ENCODE measurements at places on chromosomes 1 and 21.

DNA sequence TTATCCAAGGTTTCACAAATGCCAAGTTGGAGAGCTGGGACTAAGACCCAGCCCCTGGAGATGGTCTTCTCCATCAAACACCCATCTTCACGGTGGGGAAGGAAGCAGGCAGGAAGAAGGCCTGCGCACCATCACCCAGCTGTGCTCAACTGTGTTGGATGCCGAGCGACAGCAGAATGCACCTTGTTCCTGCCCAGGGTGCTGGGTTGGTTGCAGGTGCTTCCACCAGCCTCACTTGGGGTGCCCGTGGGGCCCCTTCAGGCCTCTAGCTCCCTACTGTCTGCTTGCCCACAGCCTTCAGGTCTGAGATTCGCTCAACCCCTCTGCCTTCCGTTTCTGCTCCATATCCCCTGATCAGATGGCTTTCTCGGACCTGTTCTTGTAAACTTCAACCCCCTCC is 42.5 kb downstream of the OLFML2B start:
- DNase-seq, result no peak

DNA sequence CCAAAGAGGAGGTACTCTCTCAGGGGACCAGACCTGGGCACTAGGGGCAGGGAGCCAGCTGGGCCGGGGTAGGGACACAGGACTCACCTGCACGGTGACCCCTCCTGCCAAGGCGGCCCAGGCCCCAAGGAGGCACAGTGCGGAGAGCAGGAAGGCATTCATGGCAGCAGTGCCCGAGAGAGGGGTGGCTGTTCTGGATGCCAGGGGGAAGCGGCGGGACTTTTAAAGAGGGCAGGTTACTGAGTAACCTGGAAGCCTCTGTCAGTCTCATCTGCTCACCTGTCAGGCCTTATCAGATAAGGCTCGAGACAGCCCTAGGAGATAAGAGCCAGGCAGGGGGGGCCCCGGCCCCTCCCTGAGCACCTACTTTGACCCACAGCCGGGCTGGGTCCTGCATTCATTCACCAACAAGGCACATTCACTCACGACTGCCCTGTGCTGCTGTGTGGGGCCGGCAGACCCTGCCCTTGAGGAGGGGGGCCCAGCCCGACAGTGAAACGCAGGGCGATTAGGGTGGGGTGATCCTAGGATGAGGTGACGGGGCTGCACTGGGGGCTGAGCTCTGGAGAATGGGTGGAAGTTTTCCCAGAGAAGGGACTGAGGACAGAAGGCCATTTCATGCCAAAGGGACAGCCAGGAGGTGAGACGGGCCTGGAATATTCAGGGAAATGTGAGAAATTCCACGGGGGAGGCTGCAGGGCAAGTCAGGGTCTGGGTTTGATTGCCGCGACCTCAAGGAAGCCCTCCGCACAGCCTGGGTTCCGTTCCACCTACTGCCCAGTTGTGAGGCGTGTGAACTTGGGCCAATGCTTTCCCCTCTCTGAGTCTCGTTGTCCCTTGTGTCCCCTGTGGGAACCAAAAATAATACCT is at the start of gene GUCA2A:
GUCA2A (minus strand) TSS at position 195 of the 870 bp plus-strand sequence; CDS start at position 162, 33 bp downstream.
- DNase-seq, result no peak

- DNase-seq, result no peak
Measured at GRCh38 chr1:228146417-228147150, 3.1 kb upstream of the GJC2 start.

DNA sequence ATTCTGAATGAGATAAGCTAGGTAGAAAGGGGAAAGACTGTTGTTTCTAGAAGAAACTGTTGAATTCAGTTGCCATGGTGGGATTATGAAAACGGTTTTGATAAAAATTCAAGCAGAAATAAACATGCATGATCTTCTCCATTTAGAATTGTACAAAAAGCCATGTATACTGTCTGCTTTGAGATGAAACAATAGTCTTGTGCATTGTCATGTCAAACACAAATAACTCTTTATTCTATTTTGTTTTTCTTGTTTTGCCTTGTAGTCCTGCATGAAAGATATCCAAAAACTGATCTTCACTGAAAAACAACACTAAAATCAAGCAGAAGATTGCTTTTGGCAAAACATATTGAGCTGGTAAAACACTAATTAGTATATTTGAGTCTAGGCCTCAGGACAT is 659.9 kb downstream of the LTN1 start:
- DNase-seq, result no peak

DNA sequence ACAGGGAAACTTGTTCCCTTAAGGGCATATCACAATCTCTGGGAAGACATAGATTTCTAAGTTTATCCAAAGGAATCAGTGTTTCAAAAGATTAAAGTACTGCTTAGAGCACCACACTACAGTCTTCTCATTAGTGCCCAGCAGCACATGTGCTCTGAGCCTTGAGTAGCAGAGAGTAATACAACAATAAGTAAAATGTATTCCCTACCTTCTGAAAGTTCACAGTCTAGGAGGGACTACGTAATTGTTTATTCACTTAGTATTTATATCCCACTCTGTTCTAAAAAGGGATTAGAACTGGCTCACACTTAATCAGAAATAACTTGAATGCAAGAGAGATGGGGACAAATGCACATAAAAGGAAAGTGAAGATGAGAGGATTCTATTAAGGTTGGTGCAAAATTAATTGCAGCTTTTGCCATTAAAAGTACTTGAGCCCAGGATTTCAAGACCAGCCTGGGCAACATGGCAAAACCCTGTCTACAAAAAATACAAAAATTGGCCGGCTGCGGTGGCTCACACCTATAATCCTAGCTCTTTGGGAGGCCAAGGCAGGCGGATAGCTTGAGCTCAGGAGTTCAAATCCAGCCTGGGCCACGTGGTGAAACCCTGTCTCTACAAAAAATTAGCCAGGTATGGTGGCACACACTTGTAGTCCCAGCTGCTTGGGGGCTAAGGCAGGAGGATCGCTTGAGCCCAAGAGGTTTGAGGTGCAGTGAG is 9.0 kb downstream of the SYNC start:
- DNase-seq, result no peak

- no peak for DNase-seq
Measured at GRCh38 chr21:45310459-45310858, 22.8 kb upstream of the POFUT2 start.

GRCh38 chr1:14745789-14746188 is 147.3 kb downstream of the KAZN start:
- DNase-seq, result no peak

- no peak for DNase-seq
Measured at GRCh38 chr1:154493276-154493675, 8.7 kb upstream of the TDRD10 start.

- DNase-seq, result no peak
Measured at GRCh38 chr1:189701606-189702005, 776.1 kb downstream of the BRINP3 start.

GRCh38 chr1:153698923-153699714 is 20.6 kb downstream of the NPR1 start:
- DNase-seq, result no peak

DNA sequence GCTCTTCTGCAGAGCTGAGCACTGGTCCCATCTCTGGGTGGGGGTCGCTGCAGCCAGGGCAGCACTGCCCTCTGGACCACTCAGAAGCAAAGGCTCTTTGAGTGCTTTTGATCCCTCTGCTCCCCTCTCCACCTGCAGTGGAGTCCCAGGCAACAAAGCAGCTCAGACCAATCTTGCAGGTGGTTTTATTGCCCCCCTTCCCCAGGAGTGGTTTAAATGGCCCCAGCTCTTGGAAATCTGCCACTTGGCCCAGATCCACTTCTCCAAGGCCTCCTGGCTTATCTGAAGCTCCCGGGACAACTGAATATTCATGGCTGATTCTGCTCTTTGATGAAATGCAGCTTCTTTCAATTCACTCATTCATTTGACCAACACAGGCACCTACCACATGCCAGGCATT is 2.7 kb downstream of the STUM start:
- no peak for DNase-seq

DNA sequence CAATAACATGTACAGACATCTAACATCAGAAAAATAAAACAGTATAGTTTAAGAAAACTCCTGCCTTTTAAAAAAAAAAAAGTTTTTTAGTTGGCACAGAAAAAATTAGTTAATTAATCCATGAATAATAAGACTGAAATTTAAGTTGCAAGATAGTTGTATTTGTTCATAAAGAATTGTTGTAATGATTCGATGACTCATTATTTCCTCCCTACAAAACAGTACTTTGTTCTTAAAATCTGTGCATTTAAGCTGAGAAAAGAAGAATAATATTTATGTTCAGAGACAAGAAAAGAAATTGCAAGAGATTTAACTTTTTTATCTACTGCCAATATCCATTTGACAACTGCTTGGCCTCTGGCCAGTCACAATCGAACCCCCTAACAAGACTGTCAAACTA is 894.7 kb downstream of the ADGRL2 start:
- DNase-seq, result no peak

- DNase-seq, result no peak
Measured at GRCh38 chr21:27647921-27648320, 681.0 kb upstream of the ADAMTS5 start.

DNA sequence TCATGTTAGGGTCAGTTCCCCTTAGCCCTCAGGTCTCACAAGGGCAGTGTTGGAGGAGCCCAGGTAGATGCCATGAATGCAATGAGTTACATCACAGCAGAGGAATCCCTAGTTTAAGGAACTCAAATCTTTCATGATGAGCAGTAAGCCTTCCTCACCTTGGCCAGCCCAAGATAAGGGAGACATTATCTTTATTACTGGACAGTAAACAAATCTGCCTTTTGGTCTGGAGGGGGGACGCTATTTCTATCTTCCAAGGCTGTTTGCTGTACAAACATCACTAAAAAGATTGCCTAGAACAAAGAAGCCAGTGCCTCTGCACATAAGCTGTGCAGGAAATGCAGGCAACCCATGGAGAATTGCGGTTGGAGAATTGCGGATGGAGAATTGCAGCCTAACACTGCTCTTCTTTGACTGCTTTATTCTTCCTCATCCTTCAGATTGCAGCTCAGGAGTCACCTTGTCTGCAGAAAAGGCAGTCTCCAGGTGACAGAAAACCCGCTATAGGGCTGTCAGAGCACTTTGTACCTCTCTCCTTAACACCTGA is 2.3 kb upstream of the CHI3L1 start:
- DNase-seq, result no peak

GRCh38 chr1:36937371-36937770 is 96.9 kb downstream of the GRIK3 start:
- no peak for DNase-seq

DNA sequence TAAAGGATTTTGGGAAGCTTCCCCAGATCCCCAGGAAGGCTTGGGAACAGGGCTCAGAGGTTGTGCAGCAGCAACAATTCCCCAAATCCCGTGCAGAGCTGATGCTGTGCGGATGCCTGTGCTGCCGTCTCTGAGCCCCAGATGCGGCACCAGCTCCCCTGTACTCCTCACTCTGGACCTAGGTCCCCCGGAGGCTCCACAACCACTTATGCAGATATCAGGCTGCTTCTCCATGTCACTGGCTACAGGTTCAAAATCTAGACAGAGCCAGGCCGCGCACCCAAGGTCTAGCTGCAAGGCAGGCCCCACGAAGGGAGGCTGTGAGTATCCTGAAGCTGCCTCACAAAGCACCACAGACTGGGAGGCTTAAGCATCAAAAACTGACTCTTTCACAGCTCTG is 81.6 kb downstream of the PDE9A start:
- DNase-seq, result no peak

DNA sequence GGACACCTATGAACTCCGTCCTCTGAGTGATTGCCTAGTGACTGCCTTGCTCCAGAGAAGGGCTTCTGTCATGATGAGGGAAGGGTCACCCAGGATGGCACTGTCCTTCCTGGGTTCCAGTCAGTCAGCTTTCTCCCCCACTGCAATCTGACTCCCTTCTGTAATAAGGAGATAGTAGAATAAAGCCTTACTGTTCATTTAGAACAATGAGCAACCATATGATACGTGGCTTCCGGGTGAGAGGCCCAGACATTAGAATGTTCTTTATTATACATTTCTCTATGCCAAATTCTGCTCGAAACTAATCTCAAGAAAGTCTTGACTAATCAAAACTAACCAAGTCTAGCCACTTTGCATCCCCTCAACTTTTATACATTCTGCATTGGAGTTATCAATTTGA is 8.5 kb upstream of the MTMR11 start:
- DNase-seq, result no peak

DNA sequence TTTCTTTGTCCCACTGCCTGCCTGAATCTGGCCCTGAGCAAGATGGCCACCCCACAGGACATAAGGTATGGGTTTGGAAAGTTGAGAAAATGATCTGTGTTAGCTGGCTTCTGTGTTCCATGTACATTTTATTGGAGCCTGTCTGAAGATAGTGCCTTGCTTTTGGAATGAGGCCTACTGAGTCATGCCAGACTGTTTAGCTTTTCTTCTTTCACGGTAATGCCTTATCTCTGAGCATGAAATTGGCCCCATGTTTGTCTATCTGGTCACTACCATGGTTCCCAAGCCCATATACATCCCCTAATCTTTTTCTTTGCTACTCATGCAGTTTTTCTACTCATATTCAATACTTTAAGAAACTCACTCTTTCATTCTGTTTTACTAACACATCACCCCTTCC is 85.1 kb upstream of the LMO4 start:
- no peak for DNase-seq

DNA sequence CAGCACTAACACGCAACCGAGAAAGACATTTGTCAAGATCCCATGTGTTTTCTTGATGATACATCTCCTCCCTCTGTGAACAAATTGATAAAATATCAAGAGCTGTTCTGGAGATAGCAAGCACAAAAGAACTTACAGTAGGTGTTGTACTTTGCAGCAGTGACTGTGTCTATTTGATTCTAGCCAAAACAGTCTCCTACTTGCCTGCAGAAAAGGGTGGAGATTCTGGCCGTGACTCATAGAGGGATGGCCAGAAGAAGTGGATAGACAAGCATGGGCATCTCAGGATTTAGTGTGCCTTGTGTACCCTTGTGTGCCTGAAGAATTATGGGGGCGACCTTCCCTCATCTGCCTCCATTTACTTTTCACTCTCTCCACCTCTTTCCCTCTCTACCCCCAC is 458.4 kb upstream of the LRRC7 start:
- no peak for DNase-seq

- no peak for DNase-seq
Measured at GRCh38 chr1:44717156-44717555, 13.8 kb downstream of the RNU5D-1 start.

- no peak for DNase-seq
Measured at GRCh38 chr1:225691377-225691776, 38.5 kb upstream of the ENAH start.

DNA sequence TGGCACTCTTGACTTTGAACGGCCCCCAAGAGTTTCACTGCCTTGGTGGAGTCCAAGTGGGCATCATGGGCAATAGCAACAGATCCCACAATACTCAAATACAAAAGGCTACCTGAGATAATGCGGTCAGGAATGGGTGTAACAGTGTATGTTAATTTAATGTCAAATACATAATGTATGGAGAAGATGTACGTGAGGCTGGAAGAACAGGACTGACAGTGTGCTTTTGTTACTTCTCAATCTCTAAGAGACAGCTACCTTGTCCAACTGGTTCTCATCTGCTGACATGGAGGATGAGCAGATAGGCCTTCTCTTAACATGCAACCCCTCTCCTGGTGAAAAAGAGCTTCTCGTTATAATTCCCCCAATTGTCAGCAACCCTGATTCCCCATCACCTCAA is 167.2 kb downstream of the APP start:
- DNase-seq, result no peak

Measured in activated T-helper 2 cell treated with anti-CD3 and anti-CD28 coated beads, Interferon-gamma antibody, Interleukin-2, Interleukin-4, amounts not matched to agents 10 μg/mL and 5 μg/mL and 100 μg/mL, durations not matched to agents 14 hours and 24 hours and 36 hours (primary cell).